Endodermal cell (in vitro differentiated cells): ENCODE measurements at places on chromosomes 2 and 18.
A peak's percentile ranks its signal among the peaks of the same experiment; 100 is the strongest.

GRCh38 chr2:236616624-236617023, 47.0 kb downstream of the ACKR3 start:
- no peak for DNase-seq

GRCh38 chr2:112626604-112627059, 19.1 kb upstream of the SLC20A1 start:
- peak; percentile 85 for DNase-seq

GRCh38 chr2:237200462-237200861, 114.8 kb downstream of the COPS8 start:
- DNase-seq, result no peak

DNA sequence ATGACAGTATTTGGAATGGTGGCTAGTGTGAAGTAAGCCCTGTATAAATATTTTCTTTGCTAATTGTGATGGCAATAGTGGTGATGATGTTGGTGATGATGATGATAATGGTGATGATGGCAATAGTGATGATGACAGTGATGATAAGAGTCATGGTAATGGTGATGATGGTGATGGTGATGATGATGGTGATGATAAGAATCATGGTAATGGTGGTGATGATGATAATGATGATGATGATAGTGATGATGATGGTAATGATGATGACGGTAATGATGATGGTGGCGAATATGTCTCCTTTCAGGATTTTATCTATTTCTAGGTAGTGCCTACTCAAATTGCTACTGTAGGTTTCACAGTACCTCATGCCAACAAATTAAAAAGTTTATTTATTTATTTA, 205.4 kb downstream of the GALR1 start:
- DNase-seq, result no peak

DNA sequence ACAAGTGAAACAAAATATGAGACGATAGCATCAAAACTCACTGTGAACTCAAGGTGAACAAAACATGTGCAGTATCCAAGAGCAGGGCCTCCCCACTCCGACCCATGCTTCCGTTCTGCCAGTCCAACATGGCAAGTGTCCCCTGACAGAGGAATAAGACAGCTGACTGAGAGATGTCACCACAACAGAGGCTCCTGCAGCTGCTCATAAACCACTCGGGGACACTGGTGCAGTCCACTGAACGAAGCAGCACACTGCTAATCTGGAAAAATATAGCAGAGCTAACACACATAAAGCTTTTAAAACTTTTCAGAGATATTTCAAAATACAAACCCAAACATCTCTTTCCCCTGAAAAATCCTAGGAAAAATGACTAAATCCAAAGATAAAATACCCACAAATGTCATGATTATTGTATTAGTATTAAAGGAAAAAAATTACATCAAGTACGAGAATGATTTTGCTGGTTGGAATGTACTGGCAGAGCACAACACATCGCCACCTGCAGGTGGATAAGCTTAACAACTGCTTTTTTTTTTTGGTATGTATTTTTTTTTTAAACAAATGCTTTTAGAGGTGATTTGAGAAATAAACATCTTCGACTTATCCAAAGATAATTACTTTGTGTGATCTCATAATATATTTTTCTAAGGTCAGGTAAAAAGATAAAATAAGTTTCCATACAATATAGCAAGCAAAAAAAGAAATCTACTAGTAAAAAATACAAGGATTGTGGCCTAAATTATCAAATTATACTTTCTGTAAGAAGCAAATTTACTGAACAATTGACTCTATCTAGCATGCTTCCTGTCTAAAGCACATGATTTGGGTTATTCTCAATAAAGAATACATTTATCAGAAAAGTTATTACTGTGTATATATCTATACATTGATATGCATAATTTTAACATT, 18.6 kb downstream of the THADA start:
- no peak for DNase-seq

- DNase-seq, result peak; percentile 96
These were observed 42.2 kb downstream of the BIN1 start for GRCh38 chr2:127064642-127065250.

- DNase-seq, result no peak
These were observed 598 bp upstream of the CEP68 start for GRCh38 chr2:65055422-65056214.

DNA sequence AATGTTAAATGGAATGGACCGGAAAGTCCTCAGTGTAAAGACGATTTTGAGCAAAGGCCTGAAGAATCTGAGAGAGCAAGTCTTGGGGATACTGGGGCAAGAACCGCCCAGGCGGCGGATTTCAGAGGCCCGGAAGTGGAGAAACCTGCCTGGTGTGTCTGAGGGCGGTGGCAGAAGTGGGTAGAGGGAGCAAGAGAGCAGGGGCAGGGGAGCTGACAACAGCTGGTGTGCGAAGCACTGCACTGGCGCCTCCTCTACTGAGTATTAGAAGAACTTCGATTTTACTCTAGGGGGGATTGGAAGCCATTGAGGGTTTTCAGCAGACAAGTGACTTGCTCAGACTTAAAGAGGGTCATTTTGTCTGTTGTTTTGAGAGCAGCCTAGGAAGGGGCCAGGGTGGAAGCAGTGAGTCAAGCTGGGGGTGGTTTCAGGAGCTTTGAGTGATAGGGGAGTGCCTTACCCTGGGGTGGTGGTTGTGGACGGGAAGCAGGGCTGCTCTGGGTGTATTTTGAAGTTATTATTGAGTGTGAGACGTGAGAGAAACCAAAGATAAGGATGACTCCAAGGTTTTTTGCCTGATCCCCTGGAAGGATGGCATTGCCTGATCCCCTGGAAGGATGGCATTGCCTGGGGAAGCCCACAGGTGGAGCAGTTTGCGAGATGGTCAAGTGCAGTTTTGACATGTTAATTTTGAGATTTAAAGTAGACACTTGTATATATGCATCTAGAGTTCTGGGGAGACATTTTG, 52.5 kb downstream of the ZNF236 start:
- DNase-seq, result peak; percentile 81

DNA sequence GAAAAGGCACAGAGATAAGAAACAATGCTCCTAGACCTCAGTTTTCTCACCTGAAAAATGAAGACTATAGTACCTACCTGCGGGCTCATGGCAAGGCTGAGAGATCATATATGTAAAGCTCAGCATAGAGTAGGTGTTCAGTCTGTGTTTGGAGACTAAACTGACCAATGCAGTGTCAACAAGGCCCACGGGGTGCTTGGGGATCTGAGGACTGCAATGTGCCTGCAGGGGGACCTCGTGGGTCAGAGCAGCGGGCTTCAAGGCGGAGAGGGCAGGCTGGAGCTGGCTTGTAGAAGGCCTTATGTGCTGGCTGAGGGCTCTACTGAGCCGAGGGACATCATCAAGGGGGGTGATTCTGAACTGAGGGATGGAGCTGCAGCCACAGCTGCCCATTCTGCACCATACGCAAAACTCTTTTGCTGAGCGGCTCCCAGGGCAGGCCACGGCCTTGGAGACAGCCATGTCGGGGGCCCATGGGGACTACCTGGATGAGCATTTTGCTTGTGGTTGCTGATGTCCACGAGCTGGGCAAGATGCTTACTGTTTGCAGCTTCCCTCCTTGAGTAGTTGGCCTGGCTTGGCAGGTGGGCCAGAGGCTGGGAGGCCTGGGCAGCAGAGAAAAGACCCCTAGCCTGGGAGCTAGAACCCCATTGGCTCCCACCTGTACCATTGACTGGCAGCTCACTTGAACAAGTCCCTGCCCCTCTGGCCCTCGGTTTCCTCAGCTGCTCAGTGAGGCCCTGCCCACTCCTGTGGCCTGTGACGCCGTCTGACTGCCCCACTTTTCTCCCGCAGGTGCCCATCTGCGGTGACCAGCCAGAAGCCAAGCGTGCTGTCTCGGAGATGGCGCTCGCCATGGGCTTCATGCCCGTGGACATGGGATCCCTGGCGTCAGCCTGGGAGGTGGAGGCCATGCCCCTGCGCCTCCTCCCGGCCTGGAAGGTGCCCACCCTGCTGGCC, 23.5 kb downstream of the STEAP3 start:
- peak; percentile 62 for DNase-seq

DNA sequence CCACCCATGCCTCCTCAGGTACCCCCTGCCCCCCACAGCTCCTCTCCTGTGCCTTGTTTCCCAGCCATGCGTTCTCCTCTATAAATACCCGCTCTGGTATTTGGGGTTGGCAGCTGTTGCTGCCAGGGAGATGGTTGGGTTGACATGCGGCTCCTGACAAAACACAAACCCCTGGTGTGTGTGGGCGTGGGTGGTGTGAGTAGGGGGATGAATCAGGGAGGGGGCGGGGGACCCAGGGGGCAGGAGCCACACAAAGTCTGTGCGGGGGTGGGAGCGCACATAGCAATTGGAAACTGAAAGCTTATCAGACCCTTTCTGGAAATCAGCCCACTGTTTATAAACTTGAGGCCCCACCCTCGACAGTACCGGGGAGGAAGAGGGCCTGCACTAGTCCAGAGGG, 803 bp upstream of the DES start:
- peak; percentile 43 for DNase-seq

- no peak for DNase-seq
These were observed 26.7 kb downstream of the POLI start for GRCh38 chr18:54296062-54296461.

DNA sequence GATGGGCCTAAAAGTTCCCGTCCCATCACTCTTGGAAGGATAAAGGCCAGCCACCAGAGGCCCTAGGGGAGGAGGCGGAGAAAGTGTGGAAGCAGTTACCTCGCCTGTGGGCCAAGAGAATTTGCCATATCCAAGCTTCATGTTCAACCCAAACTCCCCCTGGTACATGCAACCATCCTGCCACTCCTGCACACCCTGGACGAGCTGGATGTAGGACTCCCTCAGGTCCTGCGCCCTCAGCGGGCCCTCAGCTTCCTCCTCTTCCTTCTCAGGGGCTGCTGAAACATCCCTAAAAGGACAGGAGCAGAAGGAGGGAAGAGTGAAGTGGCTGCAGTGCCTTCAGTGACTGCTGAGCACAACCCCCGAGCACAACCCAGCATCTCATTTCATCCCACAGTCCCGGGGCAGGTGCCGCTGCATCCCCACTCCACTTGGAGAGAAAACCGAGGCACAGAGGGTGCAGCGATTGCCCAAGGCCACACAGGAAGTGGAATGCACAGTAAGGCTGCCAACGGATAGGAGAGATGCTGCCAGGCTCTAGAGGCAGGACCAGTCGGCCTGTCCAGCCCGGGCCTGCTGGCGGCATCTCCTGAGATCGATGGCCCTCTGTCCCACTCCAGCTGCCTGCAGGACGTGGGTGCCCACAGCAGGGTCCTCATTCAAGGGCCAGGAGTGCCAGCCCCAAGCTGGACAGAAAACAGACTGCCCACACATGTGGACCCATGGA, 2.9 kb downstream of the ANKMY1 start:
- DNase-seq, result peak; percentile 23

GRCh38 chr2:127175751-127176354, 44.2 kb downstream of the CYP27C1 start:
- peak; percentile 44 for DNase-seq

GRCh38 chr18:31040686-31041270, 1.8 kb downstream of the DSC3 start:
- peak; percentile 72 for DNase-seq
